ENCODE measurements at places on chromosomes 5 and 9.

GRCh38 chr9:126147186-126147935, 179.3 kb upstream of the MVB12B start:
- no peak for DNase-seq

- peak; percentile 7 for DNase-seq
Measured at GRCh38 chr5:110251366-110251765, 475.1 kb downstream of the TMEM232 start.

DNA sequence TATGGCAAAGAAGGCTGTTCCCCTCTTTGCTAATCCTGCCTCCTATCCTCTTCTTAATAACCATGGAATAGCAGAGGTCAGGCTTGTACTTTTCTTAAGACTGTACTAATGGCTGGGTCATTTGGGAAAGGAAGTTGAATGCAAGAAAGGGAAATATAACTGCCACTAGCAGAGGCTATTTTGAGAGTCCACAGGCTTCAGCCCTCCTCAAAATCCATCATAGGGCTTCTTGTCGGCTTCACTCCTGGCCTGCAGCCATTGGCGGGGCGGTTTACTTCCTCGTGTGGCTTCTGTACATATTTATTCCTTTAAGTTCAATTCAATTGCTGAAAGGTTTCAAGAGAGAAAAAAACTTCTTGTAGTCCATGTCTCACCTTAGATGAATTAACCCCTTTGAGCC, 2.8 kb upstream of the PARP8 start:
- DNase-seq: no peak

DNA sequence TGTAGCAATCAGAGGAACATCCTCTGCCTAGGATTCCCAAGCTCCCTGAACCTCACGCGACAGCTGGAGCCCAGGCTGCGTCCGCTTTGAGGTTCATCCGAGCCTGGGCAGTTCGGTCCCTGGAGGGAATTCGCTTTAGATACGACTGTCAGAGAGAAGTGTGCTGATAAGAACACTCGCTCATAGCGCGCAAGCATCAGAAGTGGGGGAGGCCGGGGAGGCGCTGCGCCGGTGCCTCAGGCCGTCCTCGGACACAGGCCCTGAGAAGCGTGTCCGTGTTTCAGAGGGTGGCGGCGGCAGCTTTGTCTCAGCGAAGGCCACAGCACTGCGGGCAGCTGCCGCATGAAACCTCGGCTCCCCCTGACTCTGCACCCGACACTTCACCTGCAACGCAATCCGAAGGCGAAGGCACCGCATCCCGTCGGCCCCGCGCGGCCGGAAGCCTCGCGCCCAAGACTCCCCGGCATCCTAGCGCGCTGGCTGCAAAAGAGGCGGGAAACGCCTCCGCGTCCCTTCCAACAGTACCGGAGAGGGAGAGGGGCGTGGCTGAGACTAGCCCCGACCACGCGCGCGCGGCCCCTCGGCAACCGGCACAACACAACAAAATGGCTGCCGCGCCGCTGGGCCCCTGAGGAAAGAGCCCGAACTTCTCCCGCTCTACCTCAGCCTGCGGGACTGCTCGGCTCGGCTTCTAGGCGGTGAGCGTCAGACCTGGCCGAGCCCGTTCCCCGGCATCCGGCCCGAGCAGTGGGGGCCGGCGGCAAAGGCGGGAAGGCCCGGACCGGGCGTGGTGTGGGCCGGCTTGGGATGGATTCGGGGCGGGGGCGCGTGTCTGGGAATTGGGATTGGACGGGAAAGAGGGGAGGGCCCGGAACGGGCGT, at the start of gene CNTRL:
Gene CNTRL (plus strand): TSS at position 586 of the 881 bp plus-strand sequence. CDS start 13,372 bp downstream, outside the sequence.
- peak; percentile 87 for DNase-seq

- DNase-seq: no peak
Measured at GRCh38 chr5:43679214-43679613, 76.2 kb downstream of the NNT start.

DNA sequence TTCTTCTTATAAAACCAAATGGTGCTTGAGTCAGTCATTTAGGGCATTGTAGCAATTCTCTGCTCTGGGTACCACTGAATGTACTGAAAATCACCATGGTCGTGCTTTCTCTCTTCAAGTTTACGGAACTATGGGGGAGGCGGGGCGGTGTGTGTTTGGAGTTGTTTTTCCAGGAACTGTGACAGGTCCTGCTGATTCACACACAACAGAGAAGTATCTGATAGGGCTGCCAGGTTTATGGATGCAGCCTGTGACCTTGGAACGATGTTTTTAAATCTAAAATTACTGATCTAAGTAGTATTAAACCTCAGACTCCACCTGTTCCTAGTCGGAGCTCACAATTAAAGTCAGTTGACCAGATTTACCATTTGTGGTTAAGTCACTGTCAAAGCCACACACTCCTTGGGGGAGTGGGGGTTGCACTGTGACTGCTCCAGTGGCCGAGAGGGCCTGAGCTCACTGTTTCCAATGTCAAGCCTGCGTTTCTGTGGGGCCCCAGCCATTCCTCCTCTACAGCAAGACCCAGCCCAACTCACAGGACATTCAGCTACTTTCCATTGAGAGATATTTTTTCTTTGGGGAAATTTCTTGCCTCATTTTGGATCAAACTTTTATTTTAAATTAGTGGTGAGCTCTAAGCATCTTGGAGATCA, 44.4 kb downstream of the GADD45G start:
- DNase-seq: no peak

Measured in HT1080 (cell line).